ENCODE measurements at places on chromosomes 2 and 18.

GRCh38 chr2:97774425-97774824 is 61.0 kb downstream of the ZAP70 start:
- DNase-seq: no peak

GRCh38 chr18:1296237-1296636 is 391.6 kb downstream of the ADCYAP1 start:
- DNase-seq: no peak

DNA sequence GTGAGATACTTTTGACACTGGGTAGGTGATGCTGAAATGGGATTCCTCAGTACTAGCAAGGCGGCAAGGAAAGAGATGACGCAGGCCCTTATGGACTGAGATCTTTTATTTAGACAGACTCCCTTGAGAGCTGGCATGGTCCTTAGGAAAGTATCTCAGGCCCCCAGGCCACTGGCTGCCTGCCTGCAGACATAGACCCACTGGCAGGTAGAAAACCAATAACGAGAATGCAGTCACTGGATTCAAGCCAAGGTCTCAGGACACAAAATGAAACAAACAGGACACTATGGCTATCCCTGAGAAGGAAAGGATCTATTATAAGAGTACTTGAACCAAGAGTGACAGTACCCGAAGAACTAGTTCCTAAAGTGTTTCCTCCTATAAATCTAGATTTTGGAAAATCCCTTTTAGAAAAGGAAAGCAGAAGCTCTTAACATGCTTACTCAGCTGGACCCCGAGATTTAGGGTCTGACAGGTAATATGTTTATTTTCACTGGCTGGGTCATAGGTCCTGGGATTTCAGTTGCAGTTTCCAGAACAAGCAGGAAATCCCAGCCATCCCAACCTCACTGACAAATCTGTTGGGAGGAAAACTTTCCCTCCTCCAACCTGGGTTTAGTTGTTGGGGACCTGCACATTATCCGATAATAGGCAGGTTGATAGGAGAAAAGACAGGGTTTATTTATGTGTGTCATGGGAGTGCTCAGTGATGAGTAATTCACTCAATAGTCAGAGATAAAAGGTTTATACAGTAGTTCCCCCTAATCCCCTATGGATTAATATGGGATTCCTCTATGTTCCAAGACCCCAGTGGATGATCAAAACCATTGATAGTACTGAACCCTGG is 44.5 kb downstream of the COMMD1 start:
- DNase-seq: no peak

DNA sequence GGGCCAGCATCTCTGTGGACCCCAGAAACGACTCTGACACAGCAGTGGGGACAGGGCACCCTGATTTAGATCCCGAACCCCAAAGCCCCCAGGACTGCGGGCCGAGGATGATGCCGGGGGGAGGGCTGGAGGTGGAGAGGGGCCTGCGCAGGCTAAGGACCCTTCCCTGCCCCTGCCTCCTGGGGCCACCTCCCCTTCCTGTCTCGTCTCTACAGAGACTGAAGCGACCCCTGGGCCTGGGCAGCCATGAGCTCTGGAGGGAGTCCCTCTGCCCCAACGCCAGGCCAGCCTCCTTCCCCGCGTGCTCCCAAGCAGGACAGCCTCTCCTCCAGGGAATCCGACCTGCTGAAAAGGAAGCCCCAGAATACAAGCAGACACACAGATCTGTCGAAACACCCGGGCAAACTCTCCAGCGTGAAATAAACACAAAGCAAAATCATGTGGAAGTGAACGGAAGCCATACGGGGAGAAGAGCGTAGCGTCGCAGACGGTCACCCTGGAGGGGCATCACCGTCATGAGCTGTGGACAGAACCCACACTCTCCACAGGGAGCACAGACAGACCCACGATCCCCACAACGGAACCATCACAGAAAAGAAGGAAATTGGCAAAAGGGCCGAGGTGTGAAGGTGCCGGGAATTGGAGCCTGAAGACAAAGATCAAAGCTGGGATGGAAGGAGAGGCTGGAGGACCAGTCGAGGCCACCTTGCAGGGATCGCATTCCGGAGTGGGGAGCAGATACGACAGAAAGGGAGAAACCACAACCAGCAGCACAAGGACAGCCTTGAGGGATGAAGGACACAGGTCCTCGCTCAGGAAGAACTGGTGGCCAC is 51.0 kb upstream of the CTDP1 start:
- no peak for DNase-seq

GRCh38 chr18:9684881-9685614 is 23.1 kb upstream of the RAB31 start:
- DNase-seq: no peak

GRCh38 chr2:193824474-193824873 is 1629.7 kb upstream of the TMEFF2 start:
- no peak for DNase-seq
